CD4-positive, alpha-beta T cell treated with Interleukin-15 for 4 hours (primary cell): ENCODE measurements at places on chromosomes 2 and 18.

DNA sequence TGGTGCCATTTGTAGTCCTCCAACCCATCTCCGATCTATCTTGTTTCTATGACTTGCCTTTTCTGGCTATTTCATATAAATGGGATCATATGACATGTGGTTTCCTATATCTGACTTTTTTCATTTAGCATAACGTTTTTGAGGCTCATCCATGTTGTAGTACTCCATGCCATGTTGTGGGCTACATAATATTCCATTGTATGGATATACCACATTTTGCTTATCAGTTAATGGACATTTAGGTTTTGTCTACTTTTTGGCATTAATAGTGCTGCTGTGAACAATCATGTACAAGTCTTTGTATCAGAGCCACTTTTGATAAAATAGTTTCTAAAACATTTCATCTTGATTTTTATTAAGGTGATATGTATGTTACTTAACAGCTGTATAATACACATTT lies 7.4 kb downstream of the CEBPZOS start:
- DNase-seq: no peak

DNA sequence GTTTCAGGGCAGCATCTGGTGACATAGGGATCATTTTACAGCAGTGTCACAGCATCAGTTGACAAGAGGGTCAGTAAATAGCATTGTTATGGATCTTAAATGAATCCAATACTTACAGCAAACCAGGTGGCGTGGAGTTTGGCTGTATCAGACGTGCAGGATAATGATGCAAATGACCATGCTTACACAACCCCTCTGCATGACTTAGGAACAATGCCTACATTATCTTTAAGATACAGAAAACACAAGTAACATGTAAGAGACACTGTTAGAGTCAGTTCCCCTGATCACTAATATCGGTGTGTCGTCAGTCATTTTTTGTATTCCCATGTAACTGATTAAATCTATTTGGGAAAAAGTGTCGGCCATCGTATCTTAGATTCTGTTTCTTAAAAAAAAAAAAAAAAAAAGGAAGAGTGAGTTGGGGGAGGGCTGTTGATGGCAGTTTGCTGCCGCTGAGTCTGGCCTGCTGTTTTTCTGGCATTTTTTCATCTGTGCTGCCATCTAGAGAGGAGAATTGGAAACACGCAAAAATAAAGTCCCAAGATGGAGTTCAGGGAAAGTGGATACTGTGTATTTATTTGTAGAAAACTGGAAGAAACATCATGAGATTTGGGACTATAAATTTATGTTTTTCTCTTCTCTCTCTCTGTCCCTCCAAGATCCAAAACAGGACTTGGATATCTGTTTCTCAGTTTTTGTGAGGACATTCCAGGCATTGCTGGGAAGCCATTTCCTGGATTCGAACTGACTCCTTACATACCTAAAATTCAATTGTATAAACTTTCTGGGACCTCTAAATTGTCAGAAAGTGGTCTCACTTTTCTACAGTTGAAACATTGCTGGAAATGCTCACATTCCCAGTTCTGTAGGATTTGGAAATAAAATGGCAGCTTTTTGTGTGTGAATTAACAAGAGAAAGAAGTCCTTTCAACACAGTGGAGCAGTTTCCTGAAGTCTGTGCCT lies 60.3 kb upstream of the AGPS start:
- DNase-seq: peak; percentile 61

DNA sequence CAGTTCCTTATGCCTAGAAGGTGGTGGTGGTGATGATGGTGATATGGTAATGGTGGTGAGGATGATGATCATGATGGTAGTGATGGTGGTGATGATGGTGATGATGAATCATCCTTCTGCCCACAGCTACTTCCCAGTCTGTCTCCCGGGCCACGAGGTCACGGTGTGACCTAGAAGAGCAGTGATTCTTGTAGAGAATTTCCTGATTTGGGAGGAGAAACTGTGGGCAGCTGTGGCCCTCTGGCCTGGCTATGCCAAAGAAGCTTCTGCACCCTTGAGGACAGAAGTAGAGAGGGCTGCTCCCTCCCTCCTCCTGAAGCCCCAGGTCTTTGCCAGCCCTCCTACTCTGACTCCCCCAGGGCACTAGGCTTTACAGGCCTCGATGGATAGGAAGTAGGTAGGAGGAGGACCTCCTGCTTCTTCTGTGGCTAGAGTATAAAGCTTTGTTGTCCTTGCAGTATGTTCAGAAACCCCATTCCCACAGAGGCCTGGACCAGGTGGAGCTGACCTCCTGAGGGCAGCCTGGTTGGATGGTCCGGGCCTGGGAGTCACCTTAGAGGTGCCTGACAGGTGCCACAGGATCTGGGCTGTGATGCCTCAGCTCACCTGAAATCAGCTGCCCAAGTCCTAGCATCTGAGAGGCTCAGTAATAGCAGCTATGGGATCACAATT lies 57.9 kb upstream of the EPAS1 start:
- no peak for DNase-seq

DNA sequence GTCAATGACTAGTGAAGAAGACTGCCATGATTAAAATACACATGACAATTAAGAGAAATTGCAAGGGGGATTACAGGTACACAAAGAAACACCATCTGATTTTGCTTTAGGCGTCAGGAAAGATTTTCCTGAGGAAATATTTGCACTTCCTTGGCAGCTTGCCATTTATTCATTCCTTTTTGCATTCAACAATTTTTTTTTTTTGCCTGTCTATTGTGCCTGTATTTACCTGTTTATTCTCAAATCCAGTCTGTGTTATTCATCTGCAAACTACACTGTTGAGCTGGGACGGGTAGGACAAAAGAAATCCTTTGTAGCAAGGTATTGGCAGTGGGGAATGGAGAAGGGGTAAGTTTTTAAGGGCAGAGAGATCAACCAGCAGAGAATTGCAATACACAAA lies 31.8 kb downstream of the SMAD2 start:
- no peak for DNase-seq

DNA sequence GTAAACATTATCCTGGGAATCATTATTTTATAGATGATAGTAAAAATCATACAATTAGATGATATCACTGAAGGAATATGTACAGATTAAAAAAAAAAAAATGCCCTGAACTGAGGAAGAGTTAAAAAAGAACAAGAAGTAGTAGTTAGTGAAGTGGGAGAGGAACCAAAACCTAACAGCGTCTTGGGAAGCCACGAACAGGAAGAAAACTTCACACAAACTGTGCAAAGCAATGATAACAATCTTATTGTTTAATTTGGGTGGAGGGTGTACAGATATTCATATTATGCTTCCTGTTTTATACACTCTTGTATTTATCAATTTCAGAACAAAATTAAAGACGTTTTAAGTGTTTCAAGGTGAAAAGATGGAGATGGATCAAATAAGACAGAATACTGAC lies 3.5 kb downstream of the HEATR5B start:
- DNase-seq: no peak

GRCh38 chr2:195662138-195662537 lies 5.1 kb downstream of the SLC39A10 start:
- no peak for DNase-seq

GRCh38 chr2:25794544-25795276 lies 83.6 kb downstream of the ASXL2 start:
- peak; percentile 44 for DNase-seq

DNA sequence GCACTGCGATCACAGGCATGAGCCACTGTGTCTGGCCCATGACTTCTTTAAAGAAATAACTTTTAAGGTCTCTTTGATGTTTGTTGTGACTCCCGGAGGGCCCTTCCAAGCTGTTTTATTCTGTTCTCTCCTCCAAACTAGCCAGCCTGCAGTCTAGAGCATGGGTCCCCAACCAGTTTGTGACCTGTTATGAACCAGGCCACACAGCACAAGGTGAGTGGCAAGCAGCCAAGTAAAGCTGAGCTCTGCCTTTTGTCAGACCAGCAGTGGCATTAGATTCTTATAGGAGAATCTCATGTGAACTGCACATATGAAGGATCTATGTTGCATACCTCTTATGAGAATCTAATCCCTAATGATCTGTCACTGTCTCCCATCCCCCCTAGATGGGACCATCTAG lies 223.9 kb upstream of the RGPD4 start:
- no peak for DNase-seq

DNA sequence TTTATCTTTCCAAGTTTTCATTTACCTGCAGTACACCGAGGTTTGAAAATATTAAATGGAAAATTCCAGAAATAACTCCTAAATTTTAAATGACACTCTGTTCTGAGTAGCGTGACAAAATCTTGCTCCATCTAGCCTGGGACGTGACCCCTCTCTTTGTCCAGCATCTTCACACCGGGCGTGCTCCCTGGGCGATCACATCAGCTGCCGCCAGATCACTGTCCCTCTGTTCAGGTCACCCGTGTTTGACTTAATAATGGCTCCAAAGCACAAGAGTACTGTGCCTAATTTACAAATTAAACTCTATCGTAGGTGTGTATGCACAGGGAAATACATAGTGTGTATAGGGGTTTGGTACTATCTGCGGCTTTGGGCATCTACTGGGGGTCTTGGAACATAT lies 6.1 kb upstream of the TMEM185B start:
- DNase-seq: no peak

- DNase-seq: no peak
These were observed 53.0 kb downstream of the NCKAP5 start for GRCh38 chr2:133515271-133515670.

- no peak for DNase-seq
These were observed 146.9 kb downstream of the SLC4A10 start for GRCh38 chr2:161771148-161771547.

- DNase-seq: no peak
These were observed 74.5 kb downstream of the SPATS2L start for GRCh38 chr2:200380833-200381542.

DNA sequence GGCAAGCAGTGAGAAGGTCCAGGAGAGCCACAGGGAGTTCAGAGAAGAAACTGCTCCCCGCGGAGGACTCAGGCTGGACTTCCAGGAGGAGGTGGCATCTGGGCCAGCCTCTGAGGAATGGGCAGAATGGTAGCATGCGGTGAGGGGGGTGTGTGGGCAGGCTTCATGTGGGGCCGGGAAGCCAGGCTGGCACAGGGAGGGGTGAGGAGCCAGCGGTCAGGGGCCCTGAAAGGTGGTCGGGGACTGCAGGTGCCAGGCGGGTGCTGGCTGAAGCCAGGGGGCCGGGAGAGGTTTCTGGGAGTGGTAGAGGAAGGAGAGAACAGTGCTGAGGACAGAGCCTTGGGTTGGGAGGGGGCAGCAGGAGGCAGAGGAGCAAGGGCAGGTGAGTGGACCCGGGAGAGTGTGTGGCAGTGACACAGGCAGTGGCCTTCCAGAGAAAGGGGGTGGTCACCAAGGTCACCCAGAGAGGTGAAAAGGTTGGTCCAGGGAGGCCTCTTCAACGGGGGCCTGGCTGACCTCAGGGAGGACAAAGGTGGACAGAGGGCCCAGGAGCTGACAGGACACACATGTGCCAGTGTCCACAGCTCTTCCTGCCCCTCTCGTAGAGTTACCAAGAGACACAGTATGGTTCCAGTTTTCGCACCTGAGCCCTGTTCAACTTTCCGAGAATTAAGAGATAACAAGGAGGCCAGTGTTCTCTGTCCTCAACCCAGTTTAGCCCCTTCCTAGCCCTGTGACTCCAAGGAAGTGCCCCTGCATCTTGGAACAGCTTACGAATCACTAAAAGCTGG lies 101.2 kb upstream of the ASB18 start:
- DNase-seq: no peak

DNA sequence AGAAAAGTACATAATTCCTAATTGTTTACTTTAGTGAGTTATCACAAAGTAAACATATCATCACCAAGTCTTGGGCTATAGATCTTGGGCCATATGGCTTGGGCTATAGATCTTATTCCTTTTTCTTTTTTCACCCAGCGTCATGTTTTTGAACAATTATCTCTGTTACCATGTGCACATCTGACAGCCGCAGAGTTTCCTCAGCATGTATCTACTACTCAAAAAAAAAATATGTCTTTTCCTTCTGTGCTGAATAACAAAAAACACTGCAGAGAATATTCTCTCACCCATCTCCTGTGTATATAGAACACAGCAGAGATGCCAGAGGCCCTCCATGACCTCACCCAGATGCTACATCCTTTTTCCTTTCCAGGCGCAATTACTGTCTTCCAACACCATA lies 76.2 kb upstream of the MYO3B start:
- no peak for DNase-seq

DNA sequence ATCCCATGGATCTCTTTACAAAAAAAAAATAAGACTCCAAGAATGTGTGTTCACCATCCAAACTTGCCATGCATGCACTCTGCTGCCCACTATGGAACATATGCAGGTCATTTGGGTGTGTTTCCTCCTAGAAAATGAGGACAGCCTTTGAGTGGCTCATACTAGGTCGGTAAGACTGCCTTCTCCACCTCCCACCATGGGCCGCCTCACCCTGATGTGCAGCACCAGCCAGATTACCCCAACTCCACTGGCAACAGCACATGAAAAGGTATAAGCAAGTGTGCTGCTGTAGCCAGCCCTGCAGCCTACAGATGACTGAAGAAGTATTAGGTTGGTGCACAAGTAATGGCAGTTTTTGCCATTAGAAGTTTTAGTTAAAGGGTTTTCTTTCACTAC lies 214.2 kb downstream of the ATAD2B start:
- DNase-seq: no peak

- no peak for DNase-seq
These were observed 62.8 kb downstream of the DCC start for GRCh38 chr18:52402814-52403213.

GRCh38 chr2:196403471-196403870 lies 232.1 kb upstream of the STK17B start:
- DNase-seq: no peak

DNA sequence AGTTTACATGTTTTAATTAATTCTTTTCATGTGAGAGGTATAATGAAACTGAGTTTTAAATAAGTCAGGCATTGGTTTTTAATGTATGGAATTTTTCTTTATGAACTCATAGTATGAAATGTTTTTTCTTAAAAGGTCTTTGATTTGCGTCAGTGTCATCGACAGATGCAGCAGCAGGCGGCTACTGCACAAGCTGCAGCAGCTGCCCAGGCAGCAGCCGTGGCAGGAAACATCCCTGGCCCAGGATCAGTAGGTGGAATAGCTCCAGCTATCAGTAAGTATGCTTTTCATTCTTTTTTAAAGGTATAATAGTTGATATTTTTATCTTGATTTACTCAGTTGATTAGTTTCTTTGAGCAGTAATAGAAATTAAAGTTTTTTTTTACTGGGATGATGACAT lies 46.5 kb downstream of the SMAD4 start:
- DNase-seq: no peak

- no peak for DNase-seq
These were observed 40.2 kb downstream of the INPP4A start for GRCh38 chr2:98484652-98485452.

GRCh38 chr2:100733391-100734187 lies 86.3 kb upstream of the NPAS2 start:
- DNase-seq: no peak

GRCh38 chr2:9699139-9700108 lies 68.6 kb upstream of the YWHAQ start:
- DNase-seq: peak; percentile 28

GRCh38 chr2:54809819-54810218 lies 86.4 kb downstream of the EML6 start:
- no peak for DNase-seq

- no peak for DNase-seq
These were observed 41.4 kb downstream of the CRIM1 start for GRCh38 chr2:36396878-36397539.
